ENCODE measurements at places on chromosomes 16 and 17. TPM values are rescaled to one million over a fixed set of nuclear protein-coding genes. Genes with fewer than 3 reads are reported as not detected.

DNA sequence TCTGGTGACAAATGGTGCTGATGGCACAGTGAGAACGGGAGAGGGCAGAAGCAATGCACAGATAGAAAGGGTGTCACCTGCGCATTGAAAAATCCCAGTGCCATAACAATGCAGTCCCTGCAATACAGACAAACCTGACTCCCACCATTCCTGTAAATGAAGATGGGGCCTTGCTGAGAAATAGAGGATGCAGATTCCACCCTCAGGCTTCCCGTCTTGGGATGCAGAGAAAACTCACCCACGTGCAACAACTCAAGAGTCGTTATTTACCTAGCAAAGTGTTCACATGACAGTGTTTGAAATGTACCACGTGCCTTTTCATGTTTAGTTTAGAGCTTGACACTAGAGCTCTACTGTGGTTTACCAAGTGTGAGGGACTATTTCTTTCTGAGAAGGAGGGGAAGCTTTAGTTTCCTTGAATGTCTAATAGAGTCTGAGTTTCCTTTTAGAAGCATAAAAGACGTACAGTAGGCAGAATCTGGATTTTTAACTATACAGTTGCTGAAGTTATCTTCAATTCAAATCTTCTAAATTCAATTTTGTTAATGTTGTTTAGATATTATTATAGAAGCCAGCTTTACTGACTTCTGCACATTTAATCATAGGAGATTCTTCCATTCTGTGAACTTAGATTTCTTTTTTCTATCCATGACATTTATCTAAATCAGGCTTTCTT lies 35.6 kb downstream of the WWOX start:
- DNase-seq: no peak

- DNase-seq: no peak
Observed at GRCh38 chr16:68806981-68807380, 36.4 kb upstream of the TANGO6 start.

DNA sequence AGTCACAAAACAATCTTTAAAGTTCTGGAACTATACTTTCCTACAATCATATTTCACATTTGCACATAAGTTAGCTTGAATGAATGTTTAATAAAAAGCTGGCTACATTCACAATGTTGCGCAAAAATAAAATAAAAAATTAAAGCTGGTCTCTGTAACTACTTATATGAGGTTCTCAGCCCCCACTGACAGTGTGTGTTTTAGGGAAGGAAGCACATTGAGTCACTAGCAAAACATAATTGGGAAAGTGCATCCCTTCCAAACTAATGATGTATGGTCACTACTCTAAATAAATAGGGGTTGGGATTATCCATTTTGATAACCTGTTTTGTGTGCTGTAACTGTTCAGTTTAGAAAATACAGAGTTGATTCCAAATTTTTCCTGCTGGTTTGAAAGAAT lies 251.9 kb downstream of the IRX3 start:
- DNase-seq: no peak

DNA sequence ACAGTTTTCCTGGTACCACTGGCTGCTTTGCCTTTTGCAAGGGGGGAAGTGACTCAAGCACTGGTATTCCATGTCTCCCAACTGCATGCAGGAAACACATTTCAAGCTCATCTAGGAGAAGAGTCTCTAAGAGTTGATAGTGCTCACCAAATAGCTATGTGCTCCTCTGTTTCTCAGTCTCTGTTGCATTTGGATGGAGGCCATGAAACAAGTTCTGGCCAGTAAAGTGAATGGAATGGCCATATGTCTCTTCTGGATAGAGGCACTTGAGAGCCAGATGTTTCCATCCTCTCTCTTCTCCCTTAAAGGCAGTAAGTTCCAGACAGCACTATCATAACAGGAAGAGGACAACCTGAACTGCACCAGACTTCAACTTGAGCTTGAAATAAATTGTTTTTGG lies 60.6 kb downstream of the C16orf82 start:
- DNase-seq: no peak

The GNAO1 gene
- 71.6 TPM for total RNA-seq

The MED13 gene
- 119 TPM for total RNA-seq

The ZP2 gene
- total RNA-seq: 0.64 TPM
